ENCODE measurements at places on chromosomes 5 and 9.

GRCh38 chr9:34250721-34251120, 71.9 kb downstream of the UBAP1 start:
- no peak for DNase-seq

GRCh38 chr5:172530878-172531703, 76.8 kb upstream of the SH3PXD2B start:
- DNase-seq: no peak

DNA sequence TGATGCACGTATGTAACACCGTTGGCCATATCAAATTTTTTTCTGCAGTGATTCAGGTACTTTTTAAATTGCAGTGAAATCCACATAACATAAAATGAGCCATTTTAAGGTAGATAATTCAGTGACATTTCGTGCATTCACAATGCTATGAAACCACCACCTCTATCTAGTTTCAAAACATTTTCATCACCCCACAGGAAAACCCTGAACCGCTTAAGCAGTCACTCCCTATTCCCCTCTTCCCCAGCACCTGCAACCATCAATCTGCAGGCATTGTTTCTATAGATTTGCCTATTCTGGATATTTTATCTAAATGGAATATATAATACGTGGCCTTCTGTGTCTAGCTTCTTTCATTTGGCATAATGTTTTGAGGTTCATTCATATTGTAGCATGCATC, 79.2 kb downstream of the BOD1 start:
- no peak for DNase-seq

DNA sequence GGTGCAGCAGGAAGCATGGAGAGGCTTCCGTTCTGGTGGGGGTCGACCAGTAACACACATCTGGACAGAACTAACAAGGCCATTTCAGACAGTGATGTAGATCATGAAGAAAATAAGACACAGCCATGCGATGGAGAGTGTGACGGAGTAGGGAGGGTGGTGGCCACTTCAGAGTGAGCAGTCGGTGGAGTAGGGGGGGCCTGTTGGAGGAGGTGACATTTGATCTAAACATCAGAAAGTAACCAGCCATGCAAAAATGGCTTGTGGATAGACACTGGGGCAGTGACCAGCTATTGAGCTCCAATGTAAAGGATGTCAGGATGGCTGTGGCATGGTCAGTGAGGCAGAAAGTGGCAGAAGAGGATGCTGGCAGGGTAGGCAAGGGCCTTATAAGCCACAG, 65.9 kb downstream of the PPARGC1B start:
- DNase-seq: no peak

GRCh38 chr9:34205102-34205501, 26.3 kb downstream of the UBAP1 start:
- no peak for DNase-seq

DNA sequence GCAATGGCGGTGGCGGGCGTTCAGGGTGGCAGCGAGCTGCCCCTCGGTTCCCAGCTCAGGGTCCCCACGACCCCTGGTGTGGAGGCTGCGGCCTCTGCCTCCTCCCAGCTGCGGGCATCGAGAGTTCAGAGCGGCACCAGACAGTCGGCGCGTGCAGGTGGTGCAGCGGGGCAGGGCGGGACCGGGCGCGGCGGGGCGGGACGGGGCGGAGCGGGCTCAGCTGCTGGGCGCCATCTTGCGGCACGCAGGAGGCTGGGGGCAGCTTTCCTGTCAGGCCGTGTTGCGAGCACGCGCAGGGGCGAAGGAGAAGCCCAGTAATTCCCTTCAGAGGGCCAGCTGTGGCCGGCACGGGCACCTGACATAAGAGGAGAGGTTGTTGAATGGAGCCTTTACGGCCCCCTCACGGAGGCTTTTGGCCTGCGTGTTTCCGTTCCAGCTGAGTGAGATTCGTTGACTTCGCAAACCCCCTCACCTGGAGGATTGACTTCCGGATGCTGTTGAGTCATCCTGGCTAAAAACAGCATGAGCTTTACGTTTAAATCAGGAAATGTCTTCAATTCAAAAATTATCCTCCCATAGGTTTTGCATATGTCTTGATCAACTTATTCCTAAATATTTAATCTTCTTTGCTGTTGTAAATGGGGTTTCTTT, 587 bp downstream of the C5orf47 start:
- no peak for DNase-seq

- no peak for DNase-seq
These were observed 65.2 kb downstream of the TMEM167A start for GRCh38 chr5:83011985-83012384.

GRCh38 chr5:31730139-31730538, 91.2 kb downstream of the PDZD2 start:
- DNase-seq: no peak

DNA sequence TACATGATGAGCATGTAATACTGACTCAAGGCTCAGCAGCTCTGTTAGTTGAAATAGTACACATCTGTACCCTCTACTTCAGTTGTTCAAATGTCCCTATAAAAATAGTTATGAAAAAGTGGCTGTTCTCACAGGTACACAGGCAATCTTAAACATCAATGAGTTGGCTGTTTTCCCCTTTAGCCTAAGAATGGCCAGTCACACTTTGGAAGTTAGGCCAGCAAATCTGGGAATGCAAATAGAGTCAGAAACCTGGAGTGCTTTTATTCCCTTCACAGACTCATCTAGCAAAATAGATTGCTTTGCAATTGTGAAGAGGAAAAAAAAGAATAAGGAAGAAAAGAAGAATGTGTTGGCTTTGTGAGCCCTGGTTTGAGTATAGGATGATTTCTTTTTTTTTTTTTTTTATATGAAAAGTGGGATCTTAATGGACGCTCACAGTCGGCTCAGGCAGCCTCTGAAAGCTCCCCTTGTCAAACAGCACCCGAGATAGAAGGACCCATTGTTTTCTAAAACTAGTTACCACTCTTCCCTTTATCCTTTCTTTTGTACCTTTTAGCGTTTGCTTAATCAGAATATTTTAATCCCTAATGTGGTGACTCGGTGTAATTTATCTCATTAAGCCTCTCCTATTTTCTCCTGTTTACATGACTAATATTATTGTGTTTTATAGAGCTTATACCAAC, 27.9 kb upstream of the TLE1 start:
- no peak for DNase-seq

DNA sequence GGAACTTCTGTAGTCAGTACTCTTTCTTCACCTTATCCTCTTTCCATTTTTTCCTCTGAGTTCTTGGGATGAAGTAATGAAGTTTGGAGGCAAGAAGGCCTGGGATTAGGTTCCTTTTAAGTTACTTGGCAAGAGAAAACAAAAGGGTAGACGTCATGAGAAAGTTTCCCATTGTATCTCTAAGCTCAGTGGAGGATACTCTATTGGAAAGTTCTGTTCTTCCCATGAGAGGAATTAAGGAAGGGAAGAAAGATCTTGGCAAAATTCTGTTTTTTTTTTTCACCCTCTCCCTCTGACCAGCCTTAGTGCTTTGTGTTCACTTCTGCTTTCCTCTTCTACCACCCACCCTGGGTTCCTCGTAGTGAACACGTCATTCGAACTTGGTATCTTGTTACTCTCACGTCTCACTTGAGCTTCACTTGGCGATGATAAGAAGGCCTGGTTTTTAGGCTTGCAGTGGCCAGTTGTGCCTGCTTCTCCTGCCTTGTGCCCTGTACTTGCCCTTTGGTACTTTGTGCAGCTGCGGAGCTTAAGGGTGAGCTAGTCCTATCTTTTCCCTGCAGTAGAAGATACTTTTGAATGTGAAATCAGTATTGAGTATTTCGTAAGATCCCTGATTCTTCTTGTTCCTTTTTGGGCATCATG, 67.0 kb downstream of the ARHGAP26 start:
- no peak for DNase-seq

DNA sequence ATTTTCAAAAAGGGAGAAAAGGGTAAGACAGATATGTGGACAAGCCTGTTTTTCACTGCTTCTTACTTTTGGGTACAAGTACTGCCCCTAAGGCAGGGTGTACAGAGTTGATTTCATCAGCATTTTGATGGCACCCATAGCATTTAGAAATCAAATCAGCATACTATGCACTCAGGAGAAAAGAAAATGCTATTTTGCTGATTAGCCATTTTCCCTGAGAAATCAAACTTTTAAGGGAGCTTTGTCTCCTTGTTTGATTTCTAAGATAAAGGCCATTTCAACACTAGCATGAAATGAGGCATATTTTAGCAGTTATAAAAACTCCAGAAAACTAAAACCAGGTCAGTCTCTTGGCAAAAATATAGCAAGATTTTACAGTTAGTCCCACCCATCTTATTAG, 2269.4 kb upstream of the WWC1 start:
- no peak for DNase-seq

DNA sequence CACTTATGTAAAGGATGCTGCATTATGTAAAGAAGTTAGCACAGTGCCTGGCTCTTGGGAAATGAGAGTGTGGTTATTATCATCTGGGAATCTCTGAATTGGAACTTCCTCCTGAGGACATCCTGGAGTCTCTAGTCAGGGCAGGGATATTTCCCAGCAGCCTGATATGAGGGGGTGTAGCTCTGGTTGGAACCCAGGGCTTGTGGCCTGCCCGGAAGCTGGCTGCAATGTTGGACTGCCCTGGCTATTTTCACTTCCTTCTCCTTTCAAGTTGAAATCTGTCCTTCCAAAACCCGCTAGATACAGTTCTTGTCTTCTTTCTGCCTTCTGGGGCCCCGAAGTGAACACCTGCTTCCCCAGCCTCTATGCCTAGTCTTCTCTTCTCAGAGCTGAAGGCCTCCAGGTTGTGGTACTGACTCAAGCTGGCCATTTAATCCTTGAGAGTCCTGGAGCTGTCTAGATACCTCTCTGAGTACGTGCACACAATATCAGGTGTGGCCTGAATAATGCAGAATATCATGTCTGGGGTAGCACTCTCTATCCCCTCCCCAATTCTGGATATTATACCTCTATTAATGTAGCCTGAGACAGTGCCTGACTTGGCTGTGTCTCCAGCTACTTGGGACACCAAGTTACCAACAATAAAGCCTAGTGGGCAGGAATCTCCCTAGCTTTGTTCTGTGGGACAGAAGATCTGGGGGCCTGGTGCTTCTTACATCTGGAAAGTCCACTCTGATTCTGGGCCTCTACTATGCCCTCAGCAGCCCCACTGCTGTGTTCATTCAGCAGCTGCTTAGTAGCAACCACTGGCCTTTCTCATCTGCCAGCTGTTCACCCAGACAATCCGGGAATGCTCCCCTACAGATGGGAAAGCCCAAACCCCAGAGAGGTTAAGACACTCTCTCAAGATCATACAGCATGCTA, 45.0 kb downstream of the SLC6A7 start:
- no peak for DNase-seq

DNA sequence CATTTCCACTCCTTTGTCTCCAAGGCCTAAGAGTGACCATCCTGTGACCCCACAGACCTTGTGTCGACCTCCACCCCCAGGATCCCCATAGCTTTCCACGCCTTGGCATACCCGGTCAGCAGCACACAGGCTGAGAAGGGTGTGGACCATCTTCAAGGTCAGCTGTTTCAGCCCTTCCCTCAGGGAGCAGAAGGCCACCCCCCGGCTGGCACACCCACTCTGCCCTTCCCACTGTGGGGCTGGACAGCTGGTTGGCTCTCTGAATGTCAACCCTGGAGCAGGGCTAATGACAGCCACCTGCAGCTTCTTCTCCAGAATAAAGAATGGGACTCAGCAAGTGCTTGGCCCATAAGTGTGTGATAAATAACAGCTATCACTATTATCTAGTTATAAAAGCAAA, 93.1 kb downstream of the OLFM1 start:
- DNase-seq: no peak
